ENCODE measurements at places on chromosomes 12 and 14.

GRCh38 chr12:129337413-129337812 is 484.1 kb downstream of the GLT1D1 start:
- DNase-seq, result no peak

GRCh38 chr14:98564541-98564940 is 707.5 kb downstream of the BCL11B start:
- no peak for DNase-seq

GRCh38 chr14:104317492-104317805 is 179.1 kb downstream of the KIF26A start:
- DNase-seq, result no peak

GRCh38 chr14:101933209-101933608 is 31.2 kb upstream of the DYNC1H1 start:
- no peak for DNase-seq

GRCh38 chr12:40310211-40310610 is 85.4 kb downstream of the LRRK2 start:
- no peak for DNase-seq

DNA sequence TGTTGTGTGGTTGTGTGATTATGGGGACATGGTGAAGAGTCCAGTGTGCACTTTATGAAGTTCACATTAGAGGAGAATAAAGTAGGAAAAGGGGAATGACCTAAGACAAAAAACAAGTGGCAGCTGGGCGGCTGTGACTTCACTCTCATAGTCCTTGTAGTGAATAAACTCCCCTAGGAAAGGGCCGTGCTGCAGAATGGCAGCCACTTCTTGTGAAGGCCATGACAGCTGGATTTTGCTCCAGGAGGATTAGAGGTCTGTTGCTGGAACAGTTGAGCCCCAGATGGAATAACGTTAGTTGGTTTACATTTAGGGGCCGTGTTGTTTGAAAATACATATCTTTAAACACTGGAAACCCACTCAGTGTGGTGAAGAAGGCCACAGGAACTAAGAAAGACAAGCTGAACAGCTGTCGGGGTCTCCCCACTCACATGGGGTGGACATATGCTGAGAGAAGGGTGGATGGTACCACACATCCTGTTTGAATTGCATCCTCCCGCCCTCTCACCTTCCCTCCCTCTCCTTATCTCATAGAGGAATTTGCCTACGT is 276.9 kb downstream of the CACNA1C start:
- no peak for DNase-seq

- no peak for DNase-seq
Measured at GRCh38 chr12:114440270-114441038, 34.5 kb upstream of the TBX5 start.

DNA sequence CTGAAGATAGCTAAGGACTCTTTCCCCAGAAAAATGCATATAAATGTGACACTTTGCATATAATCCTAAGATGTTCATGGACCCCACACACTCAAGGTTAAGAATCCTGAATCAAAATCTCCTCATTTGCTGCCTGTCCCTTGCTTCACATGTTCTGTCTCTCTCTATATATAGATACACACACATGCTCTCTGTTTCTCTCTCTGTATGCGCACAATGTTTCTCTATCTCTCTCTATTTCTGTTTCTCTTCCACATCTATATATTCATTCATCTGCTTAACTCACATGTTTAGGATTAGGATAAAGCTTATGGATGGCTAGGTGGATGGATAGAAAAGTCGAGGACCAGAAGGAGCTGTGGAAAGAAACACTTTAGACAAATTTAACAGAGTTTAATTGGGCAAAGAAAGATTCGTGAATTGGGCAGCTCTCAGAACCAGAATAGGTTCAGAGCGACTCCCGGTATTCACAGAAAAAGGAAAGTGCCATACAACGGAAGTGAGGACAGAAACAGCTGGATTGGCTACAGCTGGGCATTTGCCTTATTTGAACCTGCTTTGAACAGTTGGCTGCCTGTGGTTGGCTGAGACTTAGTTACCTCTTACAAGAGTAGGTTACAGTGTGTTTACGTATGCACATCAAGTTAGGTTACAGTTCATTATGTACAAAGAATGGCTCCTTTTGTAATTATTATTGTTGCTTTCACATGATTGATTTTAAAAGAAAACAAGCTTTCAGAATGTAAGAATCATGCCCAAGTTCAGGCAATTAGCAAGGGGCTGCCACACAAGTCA is 57.6 kb downstream of the EMP1 start:
- DNase-seq, result no peak

- DNase-seq, result no peak
Measured at GRCh38 chr14:19974844-19975243, 547 bp upstream of the OR4K15 start.

GRCh38 chr12:77323788-77324415 is 258.5 kb upstream of the E2F7 start:
- DNase-seq, result no peak

DNA sequence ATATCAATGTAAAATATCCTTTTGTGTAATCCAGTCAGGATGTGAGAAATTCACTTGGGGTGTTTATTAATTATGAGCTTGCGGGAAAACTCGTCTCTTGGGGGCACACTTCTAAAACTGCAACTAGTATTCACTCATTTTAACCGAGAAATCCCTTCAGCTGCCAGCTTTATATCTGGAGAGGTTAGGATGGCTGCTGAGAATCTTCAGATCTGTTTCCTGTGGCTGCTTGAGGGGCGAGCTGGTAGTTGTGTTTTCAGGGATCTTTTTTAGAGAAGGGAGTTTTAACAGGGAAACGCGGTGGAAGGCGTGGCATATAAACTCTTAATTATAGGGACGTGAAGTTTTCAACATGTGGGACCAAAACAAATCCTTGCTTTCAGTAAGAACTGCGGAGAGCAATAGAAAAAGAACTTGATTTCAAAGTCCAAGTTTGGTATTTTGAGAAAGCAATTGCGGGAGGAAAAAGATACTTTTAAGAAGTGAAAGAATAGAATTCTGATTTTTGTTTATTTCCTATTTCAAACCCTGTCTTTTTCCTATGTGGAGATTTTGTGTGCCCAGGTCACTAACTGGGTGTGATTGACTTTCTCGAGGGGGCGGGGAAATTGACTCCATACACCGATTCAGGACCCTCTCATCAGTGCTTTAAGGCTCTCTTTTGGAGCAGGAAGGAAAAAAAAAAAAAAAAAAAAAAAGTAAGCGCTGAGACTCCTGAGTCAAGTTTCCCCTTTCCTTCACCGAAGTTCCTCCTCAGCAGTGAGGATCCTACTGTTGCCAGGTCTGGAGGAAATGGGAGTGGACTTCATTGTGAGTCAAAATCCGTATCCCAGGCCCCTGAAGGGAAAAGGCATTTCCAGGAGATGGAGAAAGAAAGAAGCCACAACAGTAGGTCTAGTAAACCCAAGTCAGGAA is 1.1 kb downstream of the PPFIBP1 start:
- DNase-seq, result peak; percentile 35

GRCh38 chr12:44245932-44246331 is 410.1 kb downstream of the TMEM117 start:
- DNase-seq, result no peak

DNA sequence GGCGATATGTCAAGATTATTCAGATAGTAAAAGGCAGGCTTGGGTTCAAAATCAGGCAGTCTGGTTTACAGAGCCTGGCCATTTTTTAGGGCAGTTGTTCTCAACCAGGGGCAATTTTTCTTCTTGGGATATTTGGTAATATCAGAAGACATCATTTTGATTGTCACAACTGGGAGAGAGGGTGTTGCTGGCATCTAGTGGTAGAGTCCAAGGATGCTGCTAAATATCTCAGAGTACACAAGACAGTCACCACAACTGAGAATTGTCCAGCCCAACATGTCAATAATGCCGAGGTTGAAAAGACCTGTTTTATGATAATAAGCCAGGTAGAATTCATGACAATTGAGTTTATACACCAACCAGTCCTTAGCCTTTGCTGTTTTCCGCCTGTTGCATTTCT is 733.9 kb downstream of the NRXN3 start:
- DNase-seq, result no peak

GRCh38 chr12:67927815-67928214 is 61.4 kb upstream of the IFNG-AS1 start:
- no peak for DNase-seq

GRCh38 chr14:81669308-81669707 is 135.7 kb upstream of the SEL1L start:
- no peak for DNase-seq

- peak; percentile 18 for DNase-seq
Measured at GRCh38 chr12:88579601-88580050, 645 bp downstream of the KITLG start.

DNA sequence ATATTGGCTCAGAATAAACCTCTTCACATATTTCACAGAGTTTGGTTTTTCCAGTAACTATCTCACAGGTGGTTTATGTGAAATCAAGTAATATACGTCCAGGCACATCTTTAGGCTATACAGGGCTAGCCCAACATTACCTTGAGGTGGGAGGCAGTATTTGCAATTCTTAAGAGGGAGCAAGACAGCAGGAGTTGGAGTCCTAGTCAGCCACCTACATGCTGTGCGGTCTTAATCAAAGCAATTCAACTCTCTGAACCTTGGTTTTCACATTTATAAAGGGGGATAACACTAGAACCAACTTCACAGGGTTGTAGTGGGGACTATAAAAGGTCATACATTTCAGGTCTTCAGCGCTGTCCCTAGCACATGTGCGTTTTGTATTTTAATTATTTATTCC is 73.5 kb upstream of the FICD start:
- DNase-seq, result no peak

GRCh38 chr12:2548081-2548480 is 246.7 kb upstream of the FKBP4 start:
- no peak for DNase-seq

DNA sequence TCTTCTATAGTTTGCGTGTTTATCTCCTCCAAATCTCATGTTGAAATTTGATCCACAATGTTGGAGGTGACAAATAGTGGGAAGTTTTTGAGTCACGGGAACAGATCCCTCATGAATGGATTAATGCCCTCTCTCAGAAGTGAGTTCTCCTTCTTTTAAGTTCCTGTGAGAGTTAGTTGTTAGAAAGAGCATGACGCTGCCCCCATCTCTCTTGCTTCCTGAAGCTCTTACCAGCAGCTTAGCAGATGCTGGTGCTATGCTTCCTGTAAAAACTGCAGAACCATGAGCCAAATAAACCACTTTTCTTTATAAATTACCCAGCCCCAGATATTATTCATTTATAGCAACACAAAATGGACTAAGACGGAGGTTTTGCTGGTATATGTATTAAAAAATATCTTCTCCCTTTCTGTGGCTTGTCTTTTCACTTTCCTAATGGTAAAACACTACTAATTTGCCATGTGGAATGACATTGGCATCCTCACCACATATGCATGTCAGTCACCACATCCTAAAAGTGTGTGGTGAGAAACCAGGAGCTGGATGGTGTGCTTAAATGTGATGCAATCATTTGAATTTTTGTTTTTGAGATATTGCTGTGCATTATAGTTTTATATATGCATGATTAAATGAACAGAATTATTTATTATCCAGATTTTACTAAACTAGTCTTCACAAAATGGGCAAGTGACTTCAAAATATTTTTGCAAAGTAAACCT is 449.3 kb downstream of the ADAMTS20 start:
- DNase-seq, result no peak

GRCh38 chr14:32367516-32367915 is 38.4 kb downstream of the AKAP6 start:
- DNase-seq, result no peak

GRCh38 chr14:36087411-36087810 is 89.1 kb downstream of the PTCSC3 start:
- DNase-seq, result no peak

- no peak for DNase-seq
Measured at GRCh38 chr12:104374806-104375205, 71.3 kb downstream of the EID3 start.

GRCh38 chr14:90109858-90110257 is 48.1 kb downstream of the KCNK13 start:
- DNase-seq, result no peak

- DNase-seq, result no peak
Measured at GRCh38 chr14:104319491-104320241, 181.3 kb downstream of the KIF26A start.

DNA sequence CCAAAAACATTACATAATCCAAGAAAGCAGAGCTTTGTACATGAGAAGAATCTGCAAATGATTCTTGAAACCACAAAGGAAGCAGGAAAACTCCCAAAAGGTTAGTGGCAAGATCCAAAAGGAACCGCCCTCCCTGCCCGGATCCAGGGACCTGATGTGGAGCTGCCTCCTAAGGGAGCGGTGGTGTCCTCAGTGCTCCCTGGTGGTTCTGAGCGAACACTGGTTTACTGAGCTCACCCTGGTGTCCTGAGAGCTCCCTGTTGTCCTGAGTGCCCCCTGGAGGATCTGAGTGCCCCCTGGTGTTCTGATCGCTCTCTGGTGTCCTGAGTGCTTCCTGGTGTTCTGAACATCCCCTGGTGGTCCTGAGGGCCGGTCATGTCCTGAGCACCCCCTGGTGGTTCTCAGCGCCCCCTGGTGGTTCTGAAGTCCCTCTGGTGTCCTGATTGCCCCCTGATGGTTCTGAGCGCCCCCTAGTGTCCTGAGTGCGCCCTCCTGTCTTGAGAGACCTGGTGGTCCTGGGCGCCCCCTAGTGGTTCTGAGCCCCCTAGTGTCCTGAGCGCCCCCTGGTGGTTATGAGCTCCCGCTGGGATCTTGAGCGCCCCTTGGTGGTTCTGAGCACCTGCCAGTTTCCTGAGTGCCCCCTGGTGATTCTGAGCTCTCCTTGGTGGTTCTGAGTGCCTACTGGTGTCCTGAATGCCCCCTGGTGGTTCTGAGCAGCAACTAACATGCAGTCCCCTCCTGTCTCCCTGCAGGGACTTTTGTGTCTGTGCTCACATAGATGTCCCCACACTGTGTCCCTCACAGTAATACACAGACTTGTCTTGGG is 891.1 kb downstream of the TMEM121 start:
- DNase-seq, result peak; percentile 11

DNA sequence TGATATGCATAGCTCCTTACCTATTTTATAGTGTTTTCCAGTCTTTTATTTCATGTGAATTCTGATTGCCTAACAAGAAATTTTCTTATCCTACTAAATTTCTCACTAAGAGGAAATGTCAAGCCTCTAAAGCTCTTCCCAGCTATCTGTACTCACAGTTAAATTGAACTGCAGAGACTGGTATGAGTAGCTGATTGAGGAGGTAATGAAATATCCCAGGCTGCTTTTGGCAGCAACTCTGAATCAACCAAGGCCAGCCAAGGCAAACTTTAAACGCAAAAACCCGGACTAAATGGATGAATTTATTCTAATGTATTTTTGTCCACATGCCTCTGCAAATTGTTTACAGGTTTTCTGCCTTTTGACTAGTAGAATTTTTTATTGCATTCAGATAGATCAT is 119.1 kb upstream of the PMCH start:
- DNase-seq, result no peak

DNA sequence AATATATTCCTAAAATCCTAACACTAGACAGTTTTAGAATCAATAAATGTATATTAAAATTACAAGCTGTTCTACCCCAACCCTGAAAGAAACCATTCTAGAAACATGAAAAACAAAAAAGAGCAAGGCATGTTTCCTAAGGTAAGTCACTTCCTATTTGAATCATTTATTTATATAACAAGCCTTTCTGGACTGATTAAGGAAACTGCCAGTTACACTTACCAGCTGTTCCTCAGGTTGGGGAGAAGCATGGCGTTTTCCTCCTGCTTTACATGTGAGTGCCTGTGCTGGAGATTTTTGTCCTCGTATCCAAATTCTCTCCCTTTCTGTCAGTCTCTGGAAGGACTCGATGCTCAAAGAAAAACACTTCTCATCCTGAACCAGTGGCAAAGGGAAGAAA is 183.3 kb downstream of the EFCAB11 start:
- DNase-seq, result no peak

All from tibial nerve (tissue), 4 donors.